ENCODE measurements at places on chromosomes 3 and 15.

- peak; percentile 93 for DNase-seq
These were observed 28.1 kb upstream of the CNBP start for GRCh38 chr3:129211772-129212171.

DNA sequence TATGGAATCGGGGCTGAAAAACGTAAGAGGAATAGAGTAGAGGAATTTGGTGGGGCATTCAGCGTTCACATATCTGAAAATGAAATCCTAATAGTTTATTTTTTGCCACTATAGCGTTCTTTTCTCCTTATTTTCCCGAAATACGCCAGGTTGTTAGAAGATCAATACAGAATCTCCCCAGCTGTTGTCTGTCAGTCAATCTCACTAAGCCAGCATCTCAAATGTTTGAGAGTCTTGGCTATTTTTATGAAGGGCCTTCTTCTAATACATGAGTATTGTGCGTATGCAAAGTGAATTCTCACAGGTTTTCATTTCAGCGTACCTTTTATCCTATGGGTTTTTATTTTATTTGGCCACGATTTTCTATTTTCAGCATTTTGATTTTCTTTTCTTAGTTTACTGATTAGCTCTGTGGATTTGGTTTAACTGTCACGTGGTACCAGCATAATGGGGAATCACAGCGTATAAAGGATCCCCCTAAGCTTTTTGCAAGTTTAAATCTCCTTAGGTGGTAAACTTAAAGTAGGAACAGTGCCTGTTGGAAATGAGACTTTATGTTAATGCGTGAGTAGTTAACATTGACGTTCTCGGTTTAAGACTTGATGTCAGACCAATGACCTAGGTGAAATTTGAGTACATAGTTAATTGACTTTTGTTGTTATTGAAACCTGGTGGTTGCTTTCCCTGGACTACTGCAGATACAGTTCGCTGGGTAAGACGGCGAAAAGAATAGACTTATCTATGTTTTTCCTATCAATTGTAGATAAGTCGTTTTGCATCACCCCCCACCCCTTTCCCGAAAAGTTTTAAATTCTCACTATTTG lies 1.3 kb downstream of the FXR1 start:
- no peak for DNase-seq

GRCh38 chr15:59244337-59244736 lies 37.7 kb downstream of the LDHAL6B start:
- no peak for DNase-seq

- DNase-seq, result no peak
These were observed 31.5 kb downstream of the ABHD2 start for GRCh38 chr15:89119489-89120478.

DNA sequence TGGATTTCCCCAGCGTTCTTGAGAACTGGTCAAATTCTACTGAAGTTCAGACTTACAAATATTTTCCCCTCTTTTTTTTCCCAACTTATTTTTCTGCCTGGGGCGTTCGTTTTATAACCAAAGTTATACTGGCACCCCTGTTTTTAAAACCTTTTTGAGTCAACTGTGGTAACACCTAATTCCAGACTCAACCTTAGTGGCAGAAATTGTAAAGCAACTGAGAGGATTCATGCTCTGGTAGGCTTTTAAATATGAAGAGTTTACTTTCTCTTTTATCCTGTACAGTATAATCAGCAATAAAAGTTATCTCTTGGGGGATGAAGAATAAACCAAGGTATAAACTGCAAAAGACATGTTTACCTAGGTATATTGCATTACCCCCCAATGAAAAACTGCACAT lies 2.3 kb downstream of the IL5RA start:
- no peak for DNase-seq

GRCh38 chr3:186208296-186208989 lies 99.6 kb upstream of the ETV5 start:
- DNase-seq, result no peak

GRCh38 chr3:141445990-141446389 lies 40.8 kb upstream of the RASA2 start:
- no peak for DNase-seq

DNA sequence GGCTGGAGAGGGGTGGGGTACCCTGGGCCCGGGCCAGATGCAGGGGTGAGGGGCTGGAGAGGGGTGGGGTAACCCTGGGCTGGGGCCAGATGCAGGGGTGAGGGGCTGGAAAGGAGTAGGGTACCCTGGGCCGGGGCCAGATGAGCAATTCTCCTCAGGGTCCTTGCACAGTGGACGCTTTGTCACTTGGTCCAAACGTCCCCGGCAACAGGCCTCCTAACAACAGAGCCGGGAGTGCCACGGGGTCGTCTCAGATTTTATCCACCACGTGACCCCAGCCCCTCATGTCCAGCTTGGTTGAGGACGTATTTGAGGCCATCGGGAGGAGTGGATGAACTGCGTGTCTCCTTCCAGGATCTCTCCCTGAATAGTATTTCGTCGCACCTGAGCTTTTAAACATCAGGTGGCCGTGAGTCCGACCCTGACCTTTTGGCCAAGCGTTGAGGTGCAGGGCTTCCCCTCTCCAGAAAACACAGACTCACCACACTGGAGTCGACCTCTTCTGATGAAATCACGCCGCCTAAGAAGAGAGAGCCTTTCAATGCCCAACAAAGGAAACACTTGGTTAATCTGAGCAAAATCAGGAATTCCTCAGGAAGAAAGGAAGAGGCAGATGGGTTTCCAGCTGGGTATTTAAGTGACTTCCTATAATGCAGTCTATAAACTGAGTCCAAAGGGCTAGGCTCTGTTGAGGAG lies 12.8 kb upstream of the LRRC15 start:
- DNase-seq, result no peak

GRCh38 chr3:12196684-12197083 lies 38.0 kb upstream of the TIMP4 start:
- DNase-seq, result no peak

GRCh38 chr3:115280506-115280905 lies 133.4 kb upstream of the ZBTB20 start:
- DNase-seq, result no peak

DNA sequence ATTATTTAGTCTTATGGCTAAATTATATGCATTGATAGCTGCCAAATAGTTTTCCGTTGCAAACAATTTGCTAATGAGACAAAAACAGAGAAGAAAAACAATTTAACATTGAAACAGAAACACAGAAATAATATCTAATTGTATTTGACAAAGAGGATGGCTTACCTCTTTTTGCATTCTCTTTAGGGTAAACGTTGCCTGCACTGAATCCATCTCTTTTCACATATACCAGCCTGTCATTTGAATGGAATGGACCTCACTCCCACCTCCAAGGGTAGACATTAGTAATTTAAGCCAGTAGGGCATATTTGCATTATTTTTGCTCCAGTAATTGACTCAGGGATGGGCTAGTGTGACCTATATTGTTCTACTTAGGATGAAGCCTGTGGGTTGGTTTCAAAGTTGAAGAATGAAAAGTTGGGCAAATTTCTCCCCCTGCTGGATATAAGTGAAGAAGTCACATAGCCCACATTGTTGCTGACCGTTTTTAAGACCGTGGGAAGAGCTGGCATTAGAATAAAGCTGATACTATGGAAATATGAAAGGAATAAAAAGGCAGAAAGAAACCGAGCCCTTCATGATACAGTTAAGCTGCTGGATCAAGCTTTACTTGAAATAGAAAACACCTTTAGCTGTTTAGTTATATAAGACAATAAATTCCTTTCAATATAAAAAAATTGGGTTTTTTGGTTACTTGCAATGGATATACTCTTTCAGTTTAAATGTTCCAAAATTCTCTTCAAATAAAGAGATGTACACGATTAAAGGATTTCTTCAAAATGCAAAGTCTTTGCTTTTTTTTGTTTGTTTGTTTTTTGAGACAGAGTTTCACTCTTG lies 26.9 kb downstream of the PIERCE2 start:
- DNase-seq, result no peak

DNA sequence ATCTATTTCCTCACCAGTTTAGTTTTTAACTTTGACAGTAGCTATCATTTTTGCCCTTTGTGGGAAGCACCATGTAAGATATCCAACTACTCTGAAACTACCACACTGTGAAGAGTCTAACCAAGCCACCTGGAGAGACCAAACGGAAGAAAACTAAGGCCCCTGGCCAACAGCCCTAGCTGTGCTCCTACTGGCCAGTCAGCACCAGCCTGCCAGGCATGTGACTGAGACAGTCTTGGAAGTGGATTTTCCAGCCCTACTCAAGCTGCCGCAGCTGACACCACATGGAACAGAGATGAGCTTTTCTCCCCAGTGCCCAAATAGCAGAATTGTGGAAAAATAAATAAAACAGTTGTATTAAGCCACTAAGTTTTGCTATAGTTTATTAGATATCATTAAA lies 2.9 kb upstream of the TBC1D5 start:
- no peak for DNase-seq

DNA sequence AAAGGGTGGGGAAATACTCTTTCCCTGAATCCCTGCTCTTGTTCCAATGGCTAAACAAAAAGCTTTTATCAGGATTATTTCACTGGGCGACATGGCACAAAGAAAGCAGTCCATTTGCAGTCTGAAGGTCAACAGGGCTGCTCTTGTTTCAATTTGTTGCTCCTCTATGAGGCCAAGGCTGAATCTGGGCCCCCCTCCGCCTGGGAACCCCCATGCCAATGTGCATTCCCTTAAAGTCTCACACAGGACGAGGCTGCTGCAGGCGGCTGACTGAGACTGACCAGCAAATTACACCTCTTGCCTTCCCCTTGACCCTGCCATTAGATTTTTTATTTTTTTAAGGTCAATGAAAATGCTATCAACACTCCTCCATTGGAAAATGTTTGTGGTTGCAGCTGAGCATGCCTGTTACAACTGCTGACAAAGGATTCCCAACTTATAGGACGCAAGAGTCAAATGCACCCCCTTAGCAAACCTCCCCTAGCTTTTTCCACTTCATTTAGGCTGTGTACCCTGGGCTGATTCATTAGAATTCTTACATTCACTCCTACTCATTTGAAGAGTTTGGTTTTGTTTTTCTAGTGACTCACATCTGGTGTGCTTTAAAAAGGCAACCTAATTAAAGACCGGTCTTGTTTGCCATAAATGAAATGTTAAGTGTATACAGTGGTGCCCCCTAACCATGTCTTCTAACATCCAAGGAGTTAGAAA lies 60.8 kb upstream of the ARHGEF3 start:
- no peak for DNase-seq

GRCh38 chr15:45550436-45550835 lies 27.9 kb upstream of the SLC30A4 start:
- no peak for DNase-seq

GRCh38 chr15:57728436-57728835 lies 21.9 kb downstream of the POLR2M start:
- no peak for DNase-seq

DNA sequence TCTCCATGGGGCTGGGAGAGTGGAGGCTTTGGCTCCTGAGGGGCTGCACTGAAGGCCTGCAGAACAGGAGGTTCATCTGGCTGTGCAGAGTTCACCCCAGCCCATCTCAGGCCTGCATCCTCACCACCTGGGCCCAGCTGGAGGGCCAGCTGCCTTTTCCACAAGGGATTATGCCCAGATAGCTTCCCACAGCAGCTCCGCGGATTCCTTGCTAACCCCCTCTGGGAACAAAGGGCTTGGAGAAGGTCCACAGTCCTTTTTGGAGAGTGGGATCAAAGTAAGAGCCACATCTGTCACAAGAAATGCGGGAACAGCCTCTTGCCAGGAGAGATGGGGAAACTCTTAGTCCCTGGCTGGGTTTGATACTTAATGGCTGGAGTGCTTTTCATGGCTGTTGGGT lies 164.7 kb upstream of the RGMA start:
- DNase-seq, result no peak

GRCh38 chr3:111923806-111924205 lies 55.0 kb upstream of the ABHD10 start:
- DNase-seq, result no peak

- DNase-seq, result no peak
These were observed 527 bp downstream of the B2M start for GRCh38 chr15:44711743-44712345.

- no peak for DNase-seq
These were observed 8.8 kb upstream of the SLC6A6 start for GRCh38 chr3:14393440-14394106.

DNA sequence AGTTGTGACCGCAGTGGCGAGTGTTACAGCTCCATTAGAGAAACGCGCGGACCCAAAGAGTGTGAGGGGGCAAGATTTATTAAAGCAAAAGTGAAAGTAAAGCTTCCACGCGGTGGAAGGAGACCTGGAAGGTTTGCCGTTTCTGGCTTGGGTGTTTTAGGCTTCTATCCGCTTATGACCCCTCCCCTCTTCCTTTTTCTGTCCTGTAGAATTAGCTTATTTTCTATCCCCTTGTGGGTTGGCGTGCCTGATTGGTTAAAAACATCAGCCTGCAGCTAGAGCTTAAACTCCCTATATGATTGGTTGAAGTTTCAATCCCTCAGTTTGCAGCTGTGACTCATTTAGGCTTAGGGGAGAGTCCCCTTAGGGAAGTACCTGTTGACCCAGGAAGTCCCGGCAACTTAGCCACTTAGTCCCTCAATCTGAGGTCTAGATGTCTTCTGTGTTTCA lies 39.6 kb downstream of the C3orf38 start:
- DNase-seq, result no peak

DNA sequence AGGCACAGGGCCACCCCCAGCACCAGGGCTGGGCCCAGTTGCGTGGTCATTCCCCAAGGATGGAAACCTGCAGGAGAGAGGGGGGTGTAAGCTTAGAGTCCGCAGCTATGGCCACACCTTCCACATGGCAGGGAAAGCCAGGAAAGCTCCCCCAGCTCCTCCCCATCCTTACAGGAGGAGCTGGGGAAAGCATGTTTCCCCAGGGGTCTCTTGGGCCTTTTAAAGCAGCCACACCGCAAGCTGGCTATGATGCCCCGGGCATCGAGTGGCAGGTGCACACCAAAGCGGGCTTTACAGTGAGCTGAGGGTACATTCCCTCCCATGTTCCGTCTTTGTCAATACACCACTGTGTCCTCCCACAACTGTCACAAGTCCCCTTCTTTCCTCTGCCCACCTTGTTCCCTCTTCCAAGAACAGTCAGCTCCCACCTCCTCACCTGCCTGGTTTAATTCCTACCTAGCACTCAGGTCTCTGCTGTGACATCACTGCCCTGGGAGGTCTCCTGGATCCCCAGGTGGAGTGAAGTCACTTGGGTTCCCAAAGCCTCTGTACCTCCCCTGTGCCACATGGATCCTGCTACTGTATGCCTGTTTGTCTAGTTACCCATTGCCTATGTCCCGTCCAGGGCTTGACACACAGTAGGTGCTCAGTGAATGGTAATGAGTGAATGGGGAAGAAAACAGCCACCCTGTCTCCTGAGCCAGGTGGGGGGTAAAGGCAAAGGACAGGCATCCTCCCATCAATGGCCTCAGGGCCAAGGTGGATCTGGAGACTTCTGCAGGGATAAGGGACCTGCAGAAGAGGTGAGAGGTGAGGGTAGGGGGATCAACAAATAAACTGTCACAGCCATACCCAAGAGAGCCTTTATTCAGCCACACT lies 3.4 kb downstream of the HYAL3 start:
- DNase-seq, result no peak

DNA sequence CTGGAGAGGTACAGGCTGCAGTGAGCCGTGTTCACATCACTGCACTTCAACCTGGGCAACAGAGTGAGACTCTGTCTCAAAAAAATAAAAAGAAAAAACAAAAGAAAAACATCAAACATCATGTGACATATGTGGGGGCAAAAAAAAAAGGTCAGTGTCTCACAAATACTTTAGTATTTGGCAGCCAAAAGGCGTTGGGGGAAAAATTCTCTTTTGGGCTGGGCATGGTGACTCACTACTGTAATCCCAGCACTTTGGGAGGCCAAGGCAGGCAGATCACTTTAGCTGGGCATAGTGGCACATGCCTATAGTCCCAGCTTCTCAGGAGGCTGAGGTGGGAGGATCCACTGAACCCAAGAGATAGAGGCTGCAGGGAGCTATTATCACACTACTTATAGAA lies 47.6 kb downstream of the TMCC1 start:
- DNase-seq, result no peak
